ENCODE measurements at places on chromosomes 1 and 21.
A peak's percentile ranks its signal among the peaks of the same experiment; 100 is the strongest.

- no peak for DNase-seq
Measured at GRCh38 chr1:64453688-64454087, 16.2 kb upstream of the CACHD1 start.

- no peak for DNase-seq
Measured at GRCh38 chr1:58317086-58317485, 229.4 kb downstream of the OMA1 start.

GRCh38 chr1:240732390-240732789, 120.4 kb upstream of the GREM2 start:
- DNase-seq = peak; percentile 57

- DNase-seq = no peak
Measured at GRCh38 chr1:170619241-170620028, 44.5 kb upstream of the PRRX1 start.

GRCh38 chr1:45647248-45648021, 23.6 kb upstream of the CCDC17 start:
- DNase-seq = no peak

DNA sequence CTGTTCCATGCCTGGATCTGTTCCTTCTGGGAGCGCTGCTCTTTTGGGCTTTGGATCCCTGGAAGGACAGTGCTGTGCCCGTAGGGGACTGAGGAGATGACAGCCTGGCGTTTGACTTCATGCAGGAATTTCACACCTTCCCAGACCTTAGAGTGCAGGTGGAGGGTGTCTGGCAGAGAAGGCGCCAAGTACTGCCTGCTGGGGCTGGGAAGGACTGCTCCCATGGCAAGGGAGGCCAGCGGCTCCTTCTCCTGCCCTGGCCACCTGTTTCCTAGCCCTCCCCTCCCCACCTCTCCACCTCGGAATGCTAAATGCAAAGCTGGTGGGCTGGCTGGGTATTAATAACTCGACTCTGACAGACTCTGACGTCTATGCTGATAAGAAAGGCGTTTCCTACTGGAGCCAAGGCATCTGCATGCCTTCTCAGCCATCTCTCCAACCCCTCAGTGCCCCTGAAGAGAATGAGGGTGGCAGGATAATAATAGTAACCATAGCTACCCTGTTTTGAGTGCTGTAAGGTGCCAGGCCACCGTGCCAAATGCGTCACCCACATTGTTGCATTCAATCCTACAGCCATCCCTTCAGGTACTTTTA, 17.5 kb upstream of the PDIK1L start:
- no peak for DNase-seq

DNA sequence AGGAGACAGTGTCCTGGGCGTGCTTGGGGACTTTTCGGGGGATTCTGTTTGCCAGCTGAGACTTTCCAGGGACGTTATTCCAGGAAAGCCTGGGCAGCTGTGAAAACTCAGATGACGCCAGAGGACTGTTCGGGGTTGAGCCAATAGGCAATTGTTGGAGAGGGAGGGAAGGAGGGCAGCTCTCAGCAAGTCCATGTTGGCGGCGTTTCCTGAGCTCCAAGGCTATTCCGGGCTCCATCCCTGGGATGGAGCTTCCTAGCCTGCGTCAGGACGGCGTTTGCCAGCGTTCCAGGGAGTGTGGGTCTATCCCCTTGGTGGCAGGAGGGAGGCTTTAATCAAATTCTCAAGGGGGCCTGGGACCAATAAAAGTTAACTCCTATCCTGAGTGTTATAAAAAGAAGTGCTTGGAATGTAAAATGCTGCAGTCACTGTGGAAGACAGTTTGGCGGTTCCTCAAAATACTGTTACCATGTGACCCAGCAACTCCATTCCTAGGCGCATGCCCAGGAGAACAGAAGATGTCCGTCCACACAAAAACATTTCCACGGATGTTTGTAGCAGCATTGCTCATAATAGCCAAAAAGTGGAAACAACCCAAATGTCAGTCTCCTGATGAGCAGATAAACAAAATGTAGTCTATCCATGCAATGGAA, 15.2 kb downstream of the SLC27A3 start:
- peak; percentile 50 for DNase-seq

DNA sequence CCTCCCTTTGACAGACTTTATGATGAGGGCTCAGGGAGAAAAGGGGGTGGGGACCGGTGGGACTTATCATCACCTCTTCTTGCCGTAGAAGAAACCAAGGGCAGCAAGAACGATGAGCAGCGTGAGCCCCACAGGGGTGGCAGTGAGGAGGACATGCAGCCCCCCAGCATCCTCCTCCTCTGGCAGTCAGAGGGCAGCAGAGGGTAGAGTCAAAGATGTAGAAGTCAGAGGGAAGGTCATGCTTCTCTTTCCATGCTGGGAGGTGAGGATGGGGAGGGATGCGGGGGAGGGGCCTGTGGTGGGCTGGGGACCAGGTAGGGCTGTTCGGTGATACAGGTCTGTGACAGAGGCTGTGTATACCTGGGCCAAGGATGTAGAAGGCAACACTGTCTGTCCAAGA, 14.8 kb downstream of the INSRR start:
- DNase-seq = no peak

DNA sequence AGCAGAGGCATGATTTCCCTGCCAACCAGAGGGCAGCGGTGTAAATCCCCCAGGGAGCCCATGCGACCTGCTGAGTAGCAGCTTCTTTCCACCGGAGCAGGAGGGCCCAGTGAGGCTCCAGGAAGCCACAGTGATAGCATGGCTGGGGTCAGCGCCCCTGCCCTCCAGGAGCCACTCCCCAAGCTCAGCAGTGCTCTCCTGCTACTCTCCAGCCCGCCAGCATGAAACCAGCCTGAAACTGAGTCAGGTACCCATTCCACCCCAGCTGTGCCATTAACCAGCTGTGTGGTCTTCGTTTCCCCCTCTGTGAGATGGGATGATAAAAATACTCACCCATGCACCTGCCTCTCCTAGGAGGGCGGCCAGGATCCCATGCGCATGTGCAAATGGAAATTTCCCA, 123.8 kb upstream of the TMEM51 start:
- DNase-seq = no peak

DNA sequence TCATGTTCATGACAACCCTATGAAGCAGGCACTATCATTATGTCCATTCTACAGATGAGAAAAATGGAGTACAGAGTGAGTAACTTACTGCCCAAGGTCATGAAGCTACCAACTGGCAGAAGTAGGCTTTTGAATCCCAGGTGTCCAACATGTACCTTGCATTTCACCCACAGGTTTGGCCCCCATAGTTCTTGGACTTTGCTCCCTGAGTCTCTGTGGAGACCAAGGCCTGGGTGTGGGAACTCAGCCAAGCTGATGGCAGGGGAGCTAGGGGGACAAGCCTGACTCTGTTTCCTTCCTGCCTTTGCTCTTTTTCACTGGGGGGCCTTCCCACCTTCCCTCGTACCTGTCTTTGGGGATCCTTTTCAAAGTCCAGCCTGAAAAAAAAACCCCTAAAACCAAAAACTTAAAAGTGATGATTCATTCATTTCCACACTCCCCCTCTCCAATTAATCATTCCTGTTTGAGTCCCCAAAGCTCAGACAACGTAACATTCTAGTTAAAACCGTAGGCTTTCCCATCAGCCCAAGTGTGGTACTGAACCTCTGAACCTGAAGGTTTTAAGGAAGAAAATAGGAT, 8.5 kb upstream of the TTC22 start:
- no peak for DNase-seq

DNA sequence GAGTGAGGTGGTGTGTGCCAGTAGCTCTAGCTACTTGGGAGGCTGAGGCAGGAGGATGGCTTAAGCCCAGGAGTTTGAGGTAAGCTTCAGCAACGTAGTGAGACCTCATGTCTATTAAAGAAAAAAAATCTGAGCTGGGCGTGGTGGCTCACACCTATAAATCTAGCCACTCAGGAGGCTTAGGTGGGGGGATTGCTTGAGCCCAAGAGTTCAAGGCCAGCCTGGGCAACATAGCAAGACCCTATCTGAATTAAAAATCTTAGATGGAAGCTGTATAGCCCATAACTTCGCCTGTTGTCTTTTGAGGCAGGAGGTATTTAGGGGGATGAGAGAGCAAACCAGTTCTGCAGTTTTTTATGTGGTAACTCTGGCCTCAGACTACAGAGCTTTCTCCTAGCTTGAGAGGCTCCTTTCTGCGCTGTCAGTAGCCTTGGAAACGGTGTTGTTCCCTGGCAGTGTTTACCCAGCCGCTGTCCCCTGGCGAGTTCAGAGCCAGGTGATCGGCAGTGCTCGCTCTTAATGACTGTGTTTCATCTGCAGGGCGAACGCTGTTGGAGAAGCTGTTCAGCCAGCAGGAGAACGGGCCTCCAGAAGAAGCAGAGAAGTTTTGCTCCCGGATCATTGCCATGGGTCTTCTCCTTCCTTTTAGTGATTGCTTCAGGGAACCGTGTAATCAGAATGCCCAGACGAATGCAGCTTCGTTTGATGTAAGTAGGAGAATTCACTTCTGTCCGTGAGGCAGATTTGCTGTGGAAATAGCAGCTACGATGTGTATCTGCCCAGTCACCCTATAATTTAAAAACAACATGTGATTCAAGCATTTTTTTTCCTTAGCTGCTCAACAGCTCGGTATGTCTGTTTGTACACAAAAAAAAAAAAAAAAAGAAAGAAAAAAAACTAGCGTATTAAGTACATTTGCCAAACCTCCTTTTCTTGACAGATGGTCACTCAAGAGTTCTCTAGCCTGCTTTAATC, 31.2 kb downstream of the FMN2 start:
- peak; percentile 94 for DNase-seq

DNA sequence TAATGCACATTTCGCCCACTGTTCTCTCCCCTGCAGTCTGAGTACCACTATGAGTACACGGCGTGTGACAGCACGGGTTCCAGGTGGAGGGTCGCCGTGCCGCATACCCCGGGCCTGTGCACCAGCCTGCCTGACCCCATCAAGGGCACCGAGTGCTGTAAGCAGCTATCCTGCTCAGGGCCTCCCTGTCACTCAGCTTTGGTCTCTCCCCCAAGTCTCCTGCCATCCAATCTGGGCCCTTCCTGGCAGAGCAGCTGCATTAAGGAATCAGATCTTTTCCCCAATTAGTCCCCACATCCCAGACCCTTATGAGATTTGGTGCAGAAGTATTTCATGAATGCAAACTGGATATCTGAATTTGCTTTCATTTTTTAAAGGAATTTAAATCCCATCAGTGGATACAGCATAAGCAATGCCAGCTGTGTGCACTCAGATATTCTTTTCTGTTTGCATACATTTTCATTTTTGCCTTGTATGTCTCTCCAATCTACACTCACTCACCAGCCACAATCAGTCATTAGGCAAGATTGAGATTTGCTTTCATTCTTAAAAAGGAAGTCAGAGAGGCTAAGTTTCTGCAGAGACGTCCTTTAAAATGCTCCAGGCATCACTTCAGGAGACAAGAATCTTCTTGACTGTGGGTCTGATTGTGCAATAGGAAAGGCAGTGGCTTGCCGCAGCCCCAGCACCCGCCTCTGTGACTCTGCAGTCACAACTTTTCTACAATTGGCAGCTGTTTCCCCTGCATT, 48.1 kb downstream of the ELAPOR1 start:
- DNase-seq = no peak

DNA sequence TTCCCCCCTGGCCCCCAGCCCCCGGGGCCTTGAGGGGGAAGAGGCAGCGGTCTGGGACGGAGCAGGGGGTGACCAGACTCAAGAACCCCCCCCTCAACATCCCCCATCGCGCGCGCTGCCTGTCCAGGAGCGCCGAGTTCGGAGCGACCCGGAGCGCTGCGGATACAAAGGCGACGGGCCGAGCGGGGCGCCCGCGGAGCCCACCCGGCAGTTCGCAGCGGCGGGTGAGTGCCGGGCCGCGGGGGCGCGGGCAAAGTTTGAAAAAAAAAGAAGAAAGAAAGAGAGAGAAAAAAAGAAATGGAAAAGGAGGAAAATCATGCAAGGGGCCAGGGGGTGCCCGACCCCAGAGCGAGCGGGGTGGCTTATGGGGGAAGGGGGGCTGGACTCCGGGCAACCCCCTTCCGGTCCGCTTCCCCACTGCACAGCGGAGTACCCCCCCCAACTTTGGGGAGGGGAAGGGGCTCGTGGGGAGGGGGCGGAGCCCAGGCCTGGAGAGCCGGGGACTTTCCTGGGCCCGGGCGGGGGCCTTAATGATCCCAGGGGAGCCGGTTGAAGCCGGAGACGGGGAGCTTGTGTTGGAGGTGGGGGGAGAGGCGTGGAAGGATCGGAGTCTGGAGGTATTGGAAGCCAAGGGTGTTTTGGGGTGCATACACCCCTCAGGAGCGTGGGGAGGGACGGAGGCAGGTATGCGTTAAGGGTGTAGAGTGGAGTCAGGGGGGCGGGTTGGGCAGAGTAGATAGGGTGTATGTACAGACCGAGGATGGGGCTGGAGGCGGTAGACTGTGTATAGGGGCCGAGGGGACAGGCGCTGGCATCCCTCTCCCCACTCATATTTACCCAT, 502 bp downstream of the VANGL2 start:
- DNase-seq = no peak

DNA sequence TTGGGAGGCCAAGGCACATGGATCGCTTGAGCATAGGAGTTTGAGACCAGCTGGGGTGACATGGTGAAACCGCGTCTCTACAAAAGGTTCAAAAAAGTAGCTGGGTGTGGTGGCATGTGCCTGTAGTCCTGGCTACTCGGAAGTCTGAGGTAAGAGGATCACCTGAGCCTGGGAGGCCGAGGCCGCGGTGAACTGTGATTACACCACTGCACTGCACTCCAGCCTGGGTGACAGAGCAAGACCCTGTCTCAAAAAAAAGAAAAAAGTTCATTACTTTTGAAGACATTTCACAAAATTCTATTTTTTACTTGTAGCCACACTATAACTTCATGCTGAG, 2.1 kb upstream of the DENND2C start:
- DNase-seq = no peak

DNA sequence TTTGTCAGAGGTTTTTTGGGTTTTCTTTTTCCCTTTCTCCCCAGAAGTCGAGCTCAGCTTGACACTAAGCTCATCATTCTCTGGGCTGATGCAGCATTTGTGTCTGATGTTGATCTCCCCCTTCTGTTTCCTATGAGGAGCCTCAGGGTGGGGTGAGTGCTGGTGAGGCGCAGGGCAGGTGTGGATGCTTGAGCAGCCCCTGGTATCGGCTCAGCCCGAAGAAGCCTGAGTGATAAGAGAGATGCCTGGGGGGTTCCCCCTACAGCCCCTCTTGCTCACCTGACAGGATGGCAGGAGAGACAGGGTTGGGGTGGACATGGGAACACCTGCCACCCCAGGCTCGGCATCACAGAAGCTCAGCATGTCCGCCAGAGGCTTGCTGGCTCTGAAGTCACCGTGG, 239.0 kb downstream of the RHOU start:
- DNase-seq = no peak

- no peak for DNase-seq
Measured at GRCh38 chr1:61852670-61853015, 110.4 kb downstream of the PATJ start.

DNA sequence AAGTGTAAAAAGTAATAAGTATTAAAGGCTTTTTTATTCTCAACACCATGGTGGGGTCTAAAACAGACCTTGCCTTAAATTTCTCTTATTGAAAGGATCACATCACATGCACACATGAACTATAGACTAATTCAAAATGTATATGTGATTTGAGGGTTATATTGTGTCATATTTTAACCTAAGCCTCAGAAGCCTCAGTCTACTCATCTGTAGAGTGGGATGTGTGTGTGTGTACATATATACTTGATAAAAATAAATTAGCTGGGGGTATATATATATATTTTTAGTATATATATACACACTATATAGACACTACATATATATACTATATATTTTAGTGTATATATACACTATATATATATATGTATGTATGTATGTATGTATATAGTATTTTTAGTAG, 58.8 kb downstream of the KCTD3 start:
- no peak for DNase-seq

GRCh38 chr1:240714568-240715292, 102.8 kb upstream of the GREM2 start:
- DNase-seq = no peak

Measured in NCI-H774 (cell line).